ENCODE measurements at places on chromosomes 16 and 17. TPM values are rescaled to one million over a fixed set of nuclear protein-coding genes. Genes with fewer than 3 reads are reported as not detected.

ZDHHC1 gene
- 6.4 TPM for total RNA-seq

TUBB3 gene
- 6.6 TPM for total RNA-seq

RHBDL3 gene
- 40.7 TPM for total RNA-seq

TP53TG3C gene
- not detected for total RNA-seq

TP53TG3 gene
- total RNA-seq, result not detected

FAM171A2 gene
- total RNA-seq, result 2.4 TPM

CBFA2T3 gene
- total RNA-seq, result 5.6 TPM

PERCC1 gene
- not detected for total RNA-seq

TP53TG3B gene
- total RNA-seq, result not detected

GPT2 gene
- total RNA-seq, result 5.8 TPM

DYNLRB2 gene
- total RNA-seq, result 1.0 TPM

GSG1L gene
- total RNA-seq, result 36.6 TPM

KRT27 gene
- not detected for total RNA-seq

TP53 gene
- 16.3 TPM for total RNA-seq

HBA2 gene
- 38.4 TPM for total RNA-seq

FBXW10 gene
- total RNA-seq, result 0.17 TPM
